ENCODE measurements at places on chromosomes 11 and 22. TPM values are rescaled to one million over a fixed set of nuclear protein-coding genes. Genes with fewer than 3 reads are reported as not detected.

Gene PATE2
- not detected for total RNA-seq

Gene BTG4
- not detected for total RNA-seq

DNA sequence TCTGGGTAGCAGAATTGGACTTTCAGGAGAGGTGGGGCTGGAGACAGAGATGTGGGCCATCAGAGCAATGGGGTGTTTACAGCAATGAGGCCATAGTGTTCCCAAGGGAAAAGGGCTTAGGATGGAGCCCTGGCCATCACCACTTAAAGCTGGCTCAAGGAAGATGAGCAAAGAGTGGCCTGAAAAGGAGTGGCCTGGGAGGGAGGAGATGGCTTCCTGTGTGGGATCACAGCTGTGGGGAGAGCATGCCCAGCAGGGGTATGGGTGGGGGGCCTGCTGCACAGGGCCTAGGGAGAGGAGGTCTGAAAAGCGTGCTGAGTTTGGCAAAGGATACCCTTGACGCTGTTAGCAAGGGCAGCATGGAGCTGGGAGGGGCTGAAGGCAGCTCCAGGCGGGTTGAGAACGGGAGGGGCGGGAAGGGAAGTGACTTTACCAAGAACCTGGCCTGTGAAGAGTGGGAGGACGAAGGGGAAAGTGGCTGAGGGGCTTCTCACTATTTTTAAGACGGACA lies 13.9 kb downstream of the LRRC32 start:
- H3K4me3 ChIP-seq, result no peak overlapping the region
- H3K27ac ChIP-seq, result peak overlapping the region; percentile 65
- no peak for DNase-seq
- H3K36me3 ChIP-seq, result peaks cover 46% of the 10 kb centered on the region
- H3K4me1 ChIP-seq, result peaks cover 46% of the 10 kb centered on the region

DNA sequence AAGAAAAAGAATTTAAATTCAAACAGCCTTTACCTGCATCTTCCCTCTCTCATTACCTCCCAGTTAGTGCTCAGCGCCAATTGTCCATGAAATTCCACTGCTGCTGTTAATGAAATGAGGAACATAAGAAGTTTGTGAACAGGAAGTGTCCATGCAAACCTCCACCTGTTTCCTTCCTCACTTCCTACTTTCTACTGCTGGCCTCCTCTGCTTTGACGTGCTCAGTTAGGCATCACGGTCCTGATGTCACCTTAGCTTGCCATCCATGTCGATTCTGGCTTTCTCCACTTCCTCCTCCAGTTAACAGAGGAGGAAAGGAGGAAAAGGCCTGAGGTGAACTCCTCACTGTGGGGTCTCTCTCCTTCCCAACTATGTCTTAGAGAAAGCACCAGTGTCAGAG lies 26.9 kb upstream of the HTR3A start:
- H3K27me3 ChIP-seq, result peaks cover 19% of the 10 kb centered on the region
- no peak for DNase-seq
- H3K4me3 ChIP-seq, result no peak overlapping the region
- no peaks in the 10 kb centered on the region for H3K4me1 ChIP-seq
- H3K36me3 ChIP-seq, result no peaks in the 10 kb centered on the region

DNA sequence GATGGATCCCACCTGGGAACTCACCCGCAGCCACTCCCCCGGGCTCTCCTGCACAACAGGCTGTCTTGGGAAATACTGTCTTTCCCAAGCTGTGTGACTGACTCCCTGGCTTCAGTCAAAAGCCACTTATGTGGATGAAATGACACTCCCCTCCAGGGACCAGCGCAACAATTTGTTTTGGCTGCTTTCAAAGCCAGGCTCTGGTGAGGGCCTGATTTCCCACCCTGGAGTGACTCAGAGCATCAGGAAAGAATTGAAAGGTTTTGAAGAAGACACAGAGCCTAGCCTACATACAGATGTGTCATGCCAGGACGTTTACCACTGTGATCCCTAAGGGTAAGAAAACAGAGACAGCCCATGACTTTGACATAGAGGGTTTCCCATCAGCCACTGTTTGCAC lies 550.5 kb downstream of the MIAT start:
- DNase-seq, result no peak
- peaks cover 3% of the 10 kb centered on the region for H3K4me1 ChIP-seq
- no peaks in the 10 kb centered on the region for H3K36me3 ChIP-seq
- H3K4me3 ChIP-seq, result no peak overlapping the region
- H3K27ac ChIP-seq, result no peak overlapping the region

Gene CEP126
- total RNA-seq, result 0.97 TPM

- H3K36me3 ChIP-seq, result peaks cover 51% of the 10 kb centered on the region
- peak; percentile 63 for DNase-seq
- H3K27ac ChIP-seq, result peak overlapping the region; percentile 28
- no peak overlapping the region for H3K4me3 ChIP-seq
Observed at GRCh38 chr11:3123761-3124733, 41.1 kb downstream of the OSBPL5 start.

Gene MIOX
- not detected for total RNA-seq

- H3K4me3 ChIP-seq, result no peak overlapping the region
- no peak for DNase-seq
- H3K27ac ChIP-seq, result no peak overlapping the region
- no peaks in the 10 kb centered on the region for H3K36me3 ChIP-seq
- no peaks in the 10 kb centered on the region for H3K4me1 ChIP-seq
Observed at GRCh38 chr11:36703055-36703404, 105.0 kb upstream of the RAG2 start.

DNA sequence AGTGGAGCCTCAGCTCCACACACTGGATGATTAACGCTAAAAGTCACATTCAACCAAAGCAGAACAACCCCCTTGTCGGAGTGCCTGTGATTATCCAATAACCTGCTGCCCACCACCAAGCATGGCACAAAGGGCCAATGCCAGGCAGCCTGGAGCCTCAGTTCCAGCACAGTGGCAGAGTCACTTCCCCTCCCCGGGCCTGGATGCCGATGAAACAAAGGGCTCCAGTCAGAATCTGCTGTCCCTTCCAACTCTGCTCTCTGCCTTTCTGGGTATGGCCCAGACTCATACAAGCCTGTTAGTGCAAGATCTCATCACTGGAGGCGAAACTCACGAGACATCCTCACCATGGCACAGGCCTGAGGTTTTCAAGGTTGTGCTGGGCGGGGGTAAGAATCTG lies 52.1 kb downstream of the CLTCL1 start:
- no peak for DNase-seq
- peak overlapping the region; percentile 64 for H3K27ac ChIP-seq
- H3K27me3 ChIP-seq, result no peaks in the 10 kb centered on the region
- H3K4me1 ChIP-seq, result peaks cover 23% of the 10 kb centered on the region

Gene ADM2
- total RNA-seq, result 0.53 TPM

DNA sequence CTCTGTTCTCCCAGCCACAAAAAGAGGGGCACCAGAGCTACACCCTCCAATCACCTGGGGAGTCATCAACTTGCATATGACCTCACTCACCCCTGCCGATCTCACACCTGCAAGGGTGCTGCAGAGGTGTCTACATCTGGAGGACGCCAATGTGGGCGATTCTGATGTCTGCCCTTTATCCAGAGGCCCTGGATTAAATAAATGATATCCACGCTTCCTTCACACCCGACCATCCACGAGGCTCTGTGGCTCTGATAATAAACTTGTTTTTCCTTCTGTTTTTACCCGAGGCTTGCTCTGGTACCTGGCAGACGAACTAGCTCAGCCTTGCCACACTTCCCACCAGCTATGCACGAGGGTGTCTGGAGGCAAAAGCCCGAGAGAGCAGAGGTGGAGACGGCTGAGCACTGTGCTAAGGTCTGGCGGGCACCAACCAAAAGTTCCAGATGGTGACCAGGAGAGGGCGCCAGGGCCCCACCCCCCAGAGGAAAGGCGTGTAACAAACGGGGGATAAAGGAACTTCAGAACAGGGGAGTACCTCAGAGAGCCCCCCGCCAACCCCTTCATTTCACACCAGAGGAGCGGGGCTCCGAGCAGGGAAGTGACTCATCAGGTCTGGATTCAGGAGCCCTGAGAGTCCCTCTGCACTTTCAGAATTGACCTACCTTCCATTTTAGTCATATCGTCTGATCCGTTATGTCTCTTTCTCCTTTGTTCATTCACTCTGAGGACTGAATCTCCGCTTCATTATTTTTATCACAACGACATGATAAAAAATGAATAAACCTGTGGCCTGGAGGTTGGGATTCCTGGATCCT lies 13.5 kb downstream of the SCN3B start:
- H3K27ac ChIP-seq, result no peak overlapping the region
- no peaks in the 10 kb centered on the region for H3K27me3 ChIP-seq
- no peak overlapping the region for H3K4me3 ChIP-seq
- peak; percentile 19 for DNase-seq
- no peaks in the 10 kb centered on the region for H3K36me3 ChIP-seq
- H3K4me1 ChIP-seq, result peaks cover 2% of the 10 kb centered on the region

Gene EMID1
- total RNA-seq, result 0.42 TPM

DNA sequence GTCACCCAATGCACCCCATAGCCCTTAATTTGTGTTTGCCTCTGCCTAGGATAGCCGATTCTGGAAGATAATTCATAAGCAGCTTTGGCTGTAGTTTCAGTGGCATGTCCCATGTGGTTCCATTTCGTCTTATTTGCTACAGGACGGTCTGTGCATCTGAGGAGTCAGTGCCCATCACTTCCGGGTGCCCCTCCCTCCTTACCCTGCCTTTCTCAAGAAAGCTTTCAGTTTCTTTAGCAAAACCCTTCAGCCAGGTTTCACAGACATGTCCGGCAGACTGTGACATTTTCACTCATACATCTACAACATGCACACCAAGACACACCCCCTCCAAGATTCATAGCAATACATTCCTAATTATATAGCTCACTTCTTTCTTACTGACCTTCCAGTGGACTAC lies 14.3 kb downstream of the TP53AIP1 start:
- peaks cover 5% of the 10 kb centered on the region for H3K27me3 ChIP-seq
- no peak overlapping the region for H3K4me3 ChIP-seq
- H3K36me3 ChIP-seq, result no peaks in the 10 kb centered on the region
- H3K4me1 ChIP-seq, result no peaks in the 10 kb centered on the region
- DNase-seq, result no peak

GRCh38 chr22:17159504-17159951 lies 451 bp upstream of the HDHD5 start:
- peak overlapping the region; percentile 83 for H3K4me3 ChIP-seq
- peak; percentile 44 for DNase-seq
- peak overlapping the region; percentile 97 for H3K27ac ChIP-seq
- no peaks in the 10 kb centered on the region for H3K36me3 ChIP-seq
- no peaks in the 10 kb centered on the region for H3K27me3 ChIP-seq

DNA sequence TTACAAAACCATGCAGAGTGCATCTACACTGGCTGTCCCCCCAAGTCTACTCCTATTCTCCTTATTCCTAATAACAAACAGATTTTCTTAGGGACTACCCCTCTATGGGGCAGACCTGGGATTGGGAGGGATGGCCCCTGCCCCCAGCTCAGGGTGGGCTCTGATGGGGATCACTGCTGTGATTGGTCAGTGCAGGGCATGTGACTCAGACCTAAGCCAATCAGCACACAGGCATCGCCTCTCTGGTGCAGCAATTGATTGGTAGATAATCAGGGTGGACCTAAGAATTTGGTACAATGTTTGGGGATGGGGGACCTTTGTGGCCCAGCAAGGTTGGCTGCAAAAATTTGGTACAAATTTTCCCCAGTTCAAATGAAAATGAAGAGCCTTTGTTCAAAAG lies 57.2 kb upstream of the SHANK2 start:
- H3K4me1 ChIP-seq, result no peaks in the 10 kb centered on the region
- no peak overlapping the region for H3K27ac ChIP-seq
- no peaks in the 10 kb centered on the region for H3K27me3 ChIP-seq
- no peak overlapping the region for H3K4me3 ChIP-seq
- no peak for DNase-seq
- H3K36me3 ChIP-seq, result no peaks in the 10 kb centered on the region

Gene FOSL1
- total RNA-seq, result 3.9 TPM

- no peak overlapping the region for H3K27ac ChIP-seq
- H3K4me1 ChIP-seq, result peaks cover 7% of the 10 kb centered on the region
- no peaks in the 10 kb centered on the region for H3K36me3 ChIP-seq
- no peak overlapping the region for H3K4me3 ChIP-seq
- DNase-seq, result no peak
Observed at GRCh38 chr22:44524806-44525205, 26.8 kb upstream of the RTL6 start.

Gene MEI1
- total RNA-seq, result not detected

DNA sequence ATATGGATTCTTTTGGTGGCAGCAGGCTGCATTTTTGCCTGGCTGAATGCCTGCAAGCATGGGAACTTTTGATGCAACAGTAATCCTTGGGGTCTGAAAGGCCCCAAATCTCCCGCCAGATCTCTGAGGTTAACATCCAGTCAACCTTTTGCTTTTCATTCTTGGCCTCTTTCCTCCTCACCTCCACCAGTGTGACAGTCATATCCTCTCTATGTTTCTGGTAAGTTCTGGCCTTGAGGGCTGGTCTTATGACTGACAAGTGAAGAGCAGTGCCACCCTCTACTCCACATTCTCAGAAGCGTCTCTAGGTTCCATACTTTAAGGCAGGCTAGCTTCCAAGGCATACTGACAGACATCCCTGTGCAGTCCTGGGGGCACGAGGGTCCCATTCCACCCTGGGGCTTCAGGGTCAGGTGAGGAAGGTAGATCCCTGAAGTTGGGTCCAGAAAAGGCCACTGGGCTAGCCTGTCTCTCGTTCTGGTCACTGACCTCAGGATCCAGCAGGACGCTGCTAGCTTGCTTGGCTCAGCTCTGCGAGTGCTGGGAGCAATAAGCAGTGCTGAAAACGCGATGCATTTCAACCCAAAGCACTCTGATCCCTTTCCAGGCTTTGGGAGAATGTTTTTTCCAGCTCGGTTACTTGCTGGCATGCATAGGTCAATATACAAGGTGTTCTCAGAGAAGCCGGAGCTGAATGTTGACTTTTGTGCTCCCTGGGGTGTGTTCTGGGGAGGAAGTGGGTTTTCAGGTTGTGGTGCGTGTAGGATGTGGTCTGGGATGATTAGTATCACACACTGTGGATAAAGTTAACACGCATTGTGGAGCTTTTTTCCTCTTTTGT lies 75.2 kb downstream of the PTPRJ start:
- H3K27me3 ChIP-seq, result no peaks in the 10 kb centered on the region
- no peak for DNase-seq
- H3K4me1 ChIP-seq, result peaks cover 76% of the 10 kb centered on the region
- no peak overlapping the region for H3K4me3 ChIP-seq

Gene TREH
- total RNA-seq, result not detected

DNA sequence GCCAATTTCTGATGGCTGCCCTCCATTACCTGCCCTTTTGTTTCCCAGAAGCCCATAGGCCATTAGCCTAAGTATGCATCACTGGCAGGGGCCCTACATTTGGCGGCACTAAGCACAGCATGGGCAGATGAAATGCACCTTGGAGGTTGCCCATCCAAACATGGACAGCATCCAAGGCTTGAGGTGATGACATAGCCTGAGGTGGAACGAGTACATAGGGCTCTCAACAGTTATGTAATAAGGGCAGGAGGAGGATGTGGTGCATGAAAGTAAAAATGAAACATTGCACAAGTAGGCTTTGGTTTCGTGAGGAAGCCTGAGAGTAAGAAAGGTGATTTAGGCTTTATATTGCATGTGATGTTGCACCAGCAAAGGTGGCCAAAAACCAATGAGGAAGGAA lies 148.1 kb downstream of the FAM76B start:
- no peaks in the 10 kb centered on the region for H3K27me3 ChIP-seq
- no peak overlapping the region for H3K27ac ChIP-seq
- no peaks in the 10 kb centered on the region for H3K36me3 ChIP-seq
- no peaks in the 10 kb centered on the region for H3K4me1 ChIP-seq
- DNase-seq, result no peak
